ENCODE measurements at places on chromosomes 5 and 9.
A peak's percentile ranks its signal among the peaks of the same experiment; 100 is the strongest.

GRCh38 chr5:170552621-170553115, 48.8 kb downstream of the KCNIP1 start:
- peak; percentile 99 for DNase-seq

GRCh38 chr9:17653947-17654465, 75.1 kb downstream of the SH3GL2 start:
- no peak for DNase-seq

DNA sequence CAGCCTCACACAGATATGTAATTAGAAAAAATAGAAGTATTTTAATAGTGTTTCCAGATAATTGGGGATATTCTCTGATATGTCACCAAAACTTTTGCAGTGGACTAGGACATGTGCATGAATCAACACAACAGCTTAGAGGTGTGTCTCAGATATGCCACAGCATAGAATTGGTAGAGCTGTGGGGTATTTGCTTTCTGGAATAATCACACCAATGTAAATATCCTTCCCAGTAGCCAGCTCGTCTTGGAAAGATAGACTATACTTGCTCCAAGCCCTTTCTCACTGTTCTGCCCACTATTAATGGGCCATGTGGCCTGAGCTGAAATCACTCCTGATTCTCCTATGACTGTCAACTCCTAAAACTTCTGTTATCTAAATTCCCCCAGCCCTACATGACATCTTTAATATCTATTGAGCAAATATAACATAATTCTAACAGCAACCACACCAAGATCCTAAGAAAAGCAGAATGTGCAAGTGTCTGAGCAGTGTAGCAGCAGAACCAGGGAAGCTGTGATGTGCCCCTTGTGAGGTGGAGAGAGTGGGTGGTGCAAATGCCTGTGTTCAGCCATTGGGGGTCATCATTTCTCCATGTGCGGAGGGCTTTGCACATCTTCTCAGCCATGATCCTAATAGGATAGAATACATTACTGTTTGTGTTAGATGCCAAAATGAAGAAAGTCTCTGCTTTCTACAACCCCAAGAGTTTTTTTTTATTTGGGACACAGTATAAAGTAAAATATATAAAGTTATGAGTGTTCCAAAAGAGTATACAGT, 65.0 kb downstream of the MELK start:
- no peak for DNase-seq

GRCh38 chr5:140324617-140325241, 21.7 kb downstream of the HBEGF start:
- peak; percentile 29 for DNase-seq

- DNase-seq: peak; percentile 3
Measured at GRCh38 chr9:79300068-79300467, 271.7 kb upstream of the TLE4 start.

GRCh38 chr5:132788508-132788907, 11.5 kb upstream of the SEPTIN8 start:
- DNase-seq: no peak

DNA sequence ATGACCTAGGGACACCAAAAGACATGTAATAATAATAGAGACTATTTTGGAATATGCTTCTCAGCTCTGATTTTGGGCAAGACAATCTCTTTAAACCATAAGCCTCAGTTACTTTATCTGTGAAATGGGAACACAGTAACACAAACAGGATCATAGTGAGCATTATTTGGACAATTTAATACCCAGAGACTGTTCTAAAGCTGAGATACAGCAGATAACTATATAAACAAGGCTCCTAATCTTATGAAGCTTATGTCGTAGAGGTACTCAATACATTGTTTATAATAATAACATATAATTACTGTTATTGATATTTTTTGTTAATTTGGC, 250.8 kb downstream of the SEC61B start:
- no peak for DNase-seq

GRCh38 chr5:34474573-34475021, 181.5 kb upstream of the RAI14 start:
- peak; percentile 48 for DNase-seq

GRCh38 chr9:96008502-96009222, 133.2 kb downstream of the ERCC6L2 start:
- no peak for DNase-seq

Data from lung (tissue), 17 donors.